Prostate gland (tissue), 2 donors: ENCODE measurements at places on chromosomes 4 and X. TPM values are rescaled to one million over a fixed set of nuclear protein-coding genes. Genes with fewer than 3 reads are reported as not detected.
A peak's percentile ranks its signal among the peaks of the same experiment; 100 is the strongest.

DNA sequence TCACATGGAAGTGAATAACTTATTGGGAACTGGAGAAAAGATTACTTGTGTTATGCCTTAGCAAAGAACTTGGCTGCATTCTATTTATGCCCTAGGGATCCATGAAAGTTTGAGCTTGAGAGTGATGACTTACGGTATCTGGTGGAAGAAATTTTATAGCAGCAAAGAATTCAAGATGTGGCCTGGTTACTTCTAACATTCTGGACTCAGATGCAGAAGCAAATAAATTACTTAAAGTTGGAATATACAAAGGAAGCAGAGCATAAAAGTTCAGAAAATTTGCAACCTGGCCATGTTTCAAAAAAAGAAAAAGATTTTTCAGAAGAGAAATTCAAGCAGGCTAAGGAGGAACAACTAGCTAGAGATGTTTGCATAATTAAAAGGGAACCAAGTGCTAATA is 252.3 kb upstream of the WDFY3 start:
- no peak for DNase-seq

DNA sequence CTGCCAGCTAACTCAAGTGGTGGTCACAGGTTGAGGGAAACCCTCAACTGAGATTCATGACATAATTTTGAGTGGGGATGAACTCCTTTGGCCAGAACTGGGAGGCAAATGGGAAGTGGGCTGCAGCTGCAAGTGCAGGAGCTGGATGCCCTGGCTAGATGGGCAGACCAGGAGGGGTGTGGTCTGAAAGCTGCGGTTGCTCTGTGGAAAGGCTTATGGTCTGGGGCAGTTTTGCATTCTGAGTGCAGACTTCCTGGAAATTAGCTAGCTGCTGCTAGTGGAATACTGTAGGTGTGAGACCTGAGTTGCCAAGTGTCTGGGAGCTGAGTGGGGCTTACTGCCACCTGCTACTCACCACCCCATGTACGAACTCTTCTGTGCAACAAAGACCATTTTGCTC is 52.1 kb upstream of the NAP1L2 start:
- DNase-seq: no peak

DNA sequence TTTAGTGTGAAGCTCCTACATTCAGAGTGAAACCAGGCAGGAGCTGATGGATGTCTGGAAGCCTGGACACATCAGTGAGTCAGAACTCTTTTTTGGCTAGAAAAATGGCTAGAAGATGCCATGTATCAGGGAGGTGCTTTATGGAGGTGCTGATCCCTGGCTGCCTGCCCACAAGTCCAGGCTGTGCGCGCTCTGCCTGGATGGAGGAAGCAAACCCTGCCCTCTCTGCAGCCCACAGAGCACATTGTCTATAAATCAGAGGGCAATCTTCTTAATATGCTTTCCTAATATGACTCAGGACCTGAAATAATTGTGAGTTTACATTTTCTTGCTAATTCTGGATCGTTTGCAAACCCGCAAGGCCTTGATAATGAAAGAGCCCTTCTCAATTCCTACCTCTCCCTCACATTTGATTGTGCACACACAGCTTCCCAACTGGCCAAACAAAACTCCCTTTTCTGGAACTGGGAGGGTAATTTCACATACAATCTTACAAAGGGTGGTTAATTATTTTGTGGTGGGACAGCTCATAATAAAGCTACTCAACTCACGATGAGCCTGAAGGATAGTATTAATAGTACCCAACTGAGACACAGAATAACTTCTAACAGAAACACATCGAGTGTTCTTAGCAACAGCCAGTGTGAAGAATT is 11.7 kb downstream of the MFAP3L start:
- no peak for DNase-seq

DNA sequence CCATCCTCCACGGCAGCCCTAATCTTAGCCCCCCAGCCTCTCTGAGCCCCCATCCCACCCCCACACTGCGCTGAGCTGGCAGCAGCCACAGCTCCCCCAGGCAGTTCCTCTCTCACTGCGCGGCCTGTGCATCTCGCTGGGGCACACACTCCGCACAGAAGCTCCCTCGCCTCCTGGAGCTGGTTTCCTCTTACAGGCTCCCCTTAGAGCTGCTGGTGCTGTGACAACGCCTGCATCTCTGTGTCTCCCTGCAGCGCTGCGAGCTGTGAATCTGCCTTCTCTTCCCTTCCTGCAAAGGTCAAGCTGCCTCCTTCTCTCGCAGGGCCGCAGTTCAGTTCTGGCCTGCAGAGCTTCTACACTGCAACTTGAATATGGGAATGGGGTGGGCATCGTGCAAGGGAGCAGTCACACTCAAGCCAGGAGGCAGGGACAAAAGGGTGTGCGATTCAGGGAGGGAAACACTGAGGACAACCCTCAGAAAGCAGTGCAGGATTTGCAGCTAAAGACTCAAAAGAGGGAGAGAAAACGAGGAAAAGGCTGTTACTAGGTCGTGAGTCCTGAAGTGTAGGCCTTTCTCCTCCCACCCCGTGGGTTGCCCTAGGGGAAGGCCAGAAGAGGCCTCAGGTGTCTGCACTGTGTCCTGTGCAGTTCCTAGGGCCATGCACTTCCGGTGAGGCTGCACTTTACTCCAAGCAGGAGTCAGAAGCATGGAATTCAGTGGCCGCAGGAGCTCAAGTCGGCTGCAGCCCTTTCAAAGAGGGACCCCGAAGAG is 87.0 kb downstream of the BCOR start:
- no peak for DNase-seq

- no peak for DNase-seq
Measured at GRCh38 chr4:78734441-78735162, 41.5 kb upstream of the BMP2K start.

GRCh38 chr4:104973708-104974107 is 173.0 kb upstream of the TET2 start:
- DNase-seq: no peak

DNA sequence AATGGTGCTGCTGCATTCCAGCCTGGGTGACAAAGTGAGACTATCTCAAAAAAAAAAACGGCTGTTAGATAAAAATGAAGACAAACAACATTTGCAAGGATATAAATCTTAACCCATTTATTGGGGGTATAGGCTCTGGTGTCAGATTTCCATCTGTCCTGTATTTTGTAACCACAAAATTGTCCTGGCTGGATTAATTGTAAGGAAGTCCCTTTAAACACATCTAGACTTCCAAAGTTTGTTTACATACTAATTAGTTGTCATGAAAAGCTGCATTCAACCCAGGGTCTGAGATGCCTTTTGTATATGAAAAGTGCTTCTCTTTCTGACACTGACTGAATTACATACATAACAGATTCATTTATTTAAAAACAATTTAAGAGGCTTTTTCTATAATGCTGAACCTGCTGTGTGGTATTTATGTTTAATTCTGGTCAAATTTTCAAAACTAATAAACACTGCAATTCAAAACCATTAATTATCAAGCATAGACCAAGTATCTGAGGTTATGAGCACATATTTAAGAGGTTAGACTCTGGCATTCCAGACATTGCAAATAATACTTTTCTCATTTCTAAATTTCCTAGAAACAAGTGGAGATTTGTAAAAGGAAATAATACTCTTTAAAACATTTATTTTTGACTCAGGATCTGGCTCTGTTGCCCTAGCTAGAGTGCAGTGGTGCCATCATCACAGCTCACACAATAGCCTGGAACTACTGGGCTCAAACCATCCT is 17.5 kb upstream of the UGDH start:
- DNase-seq: no peak

GRCh38 chrX:71095033-71095432 is 618 bp upstream of the FOXO4 start:
- no peak for DNase-seq

GRCh38 chrX:53288189-53288588 is 6.8 kb upstream of the IQSEC2 start:
- DNase-seq: no peak

GRCh38 chr4:107210450-107211239 is 174.5 kb upstream of the DKK2 start:
- no peak for DNase-seq

DNA sequence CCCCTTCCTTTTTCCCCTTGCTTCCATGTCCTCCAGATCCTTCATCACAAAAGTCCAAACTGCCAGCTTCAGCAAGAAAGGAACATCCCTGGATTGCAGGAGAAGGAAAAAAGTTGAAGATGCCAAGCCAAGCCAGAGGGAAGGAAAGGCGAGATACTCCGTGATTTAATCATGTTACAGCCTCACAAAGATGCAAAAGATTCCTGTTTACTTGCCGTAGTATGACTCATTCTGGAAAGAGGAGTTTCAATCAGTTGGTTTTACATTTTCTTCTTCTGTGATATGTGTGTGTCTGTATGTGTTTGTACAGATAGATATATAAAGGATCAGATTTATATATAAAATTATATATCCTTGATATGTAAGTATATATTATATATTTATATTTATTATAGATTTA is 69.3 kb downstream of the BTC start:
- no peak for DNase-seq

- no peak for DNase-seq
Measured at GRCh38 chrX:46208225-46208854, 336.9 kb downstream of the ZNF674 start.

GRCh38 chr4:174496631-174497432 is 25.5 kb downstream of the HPGD start:
- DNase-seq: no peak

- DNase-seq: peak; percentile 6
Measured at GRCh38 chrX:81195712-81196111, 6.0 kb downstream of the HMGN5 start.

- DNase-seq: no peak
Measured at GRCh38 chr4:33924239-33924638, 2320.1 kb downstream of the ARAP2 start.

GRCh38 chrX:106912864-106913263 is 7.3 kb upstream of the CLDN2 start:
- DNase-seq: no peak

DNA sequence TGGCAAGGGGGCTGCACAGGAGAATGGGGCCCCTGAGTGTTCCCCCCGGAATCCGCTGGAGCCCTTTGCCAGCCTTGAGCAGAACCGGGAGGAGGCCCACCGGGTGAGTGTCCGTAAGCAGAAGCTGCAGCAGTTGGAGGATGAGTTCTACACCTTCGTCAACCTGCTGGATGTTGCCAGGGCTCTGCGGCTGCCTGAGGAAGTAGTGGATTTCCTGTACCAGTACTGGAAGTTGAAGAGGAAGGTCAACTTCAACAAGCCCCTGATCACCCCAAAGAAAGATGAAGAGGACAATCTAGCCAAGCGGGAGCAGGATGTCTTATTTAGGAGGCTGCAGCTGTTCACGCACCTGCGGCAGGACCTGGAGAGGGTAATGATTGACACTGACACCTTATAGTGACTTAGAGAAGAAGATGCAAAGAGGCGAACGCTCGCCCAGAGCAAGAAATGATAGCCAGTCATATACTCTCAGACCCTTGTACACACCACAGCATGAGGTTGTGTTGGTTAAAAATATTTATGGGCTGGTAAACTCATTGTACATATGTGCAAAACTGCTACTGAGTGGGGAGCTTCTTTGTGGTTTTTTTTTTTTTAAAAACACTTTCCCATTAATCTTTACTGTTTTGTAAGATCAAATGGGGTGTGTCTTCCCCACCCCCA is 52.5 kb downstream of the JADE1 start:
- no peak for DNase-seq

GRCh38 chrX:30714138-30714537 is 60.9 kb downstream of the GK start:
- no peak for DNase-seq

- no peak for DNase-seq
Measured at GRCh38 chr4:59983852-59984251, 1216.3 kb upstream of the ADGRL3 start.

DNA sequence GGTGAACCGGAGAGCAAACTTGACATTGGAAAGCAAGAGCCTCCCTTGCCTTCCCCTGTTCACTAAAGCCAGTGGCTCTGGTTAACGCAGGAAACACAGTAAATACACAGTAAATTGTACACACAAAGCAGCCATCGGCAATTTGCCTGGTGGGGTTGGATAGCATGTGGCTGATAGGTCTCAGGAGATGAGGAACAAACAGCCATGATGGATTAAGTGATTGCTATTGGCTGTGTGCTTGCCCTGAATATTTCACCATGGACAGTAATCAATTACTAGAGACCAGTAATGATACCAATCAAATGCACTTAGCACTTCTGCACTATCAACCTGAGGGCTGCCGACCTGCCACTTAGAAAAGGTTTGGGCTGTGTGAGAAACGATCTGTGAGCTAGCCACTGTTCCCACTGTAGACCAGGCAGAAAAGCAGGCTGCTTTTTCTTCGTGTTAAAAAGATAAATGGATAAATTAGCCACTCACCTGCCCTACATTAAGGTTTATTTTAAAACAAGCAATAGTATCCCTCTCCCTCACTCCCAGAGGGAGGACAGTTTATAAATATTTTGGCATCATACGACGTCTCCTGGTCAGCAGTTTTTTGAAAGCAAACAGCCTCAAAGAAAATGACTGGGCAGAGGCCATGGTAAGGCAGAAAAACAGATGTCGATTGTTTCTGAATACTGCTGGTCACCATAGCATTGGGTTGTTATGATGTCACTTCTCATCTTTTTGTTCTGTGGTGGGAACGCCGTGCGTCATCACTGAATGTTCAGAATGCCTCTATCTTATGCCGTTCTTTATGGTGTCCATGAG is 167.1 kb downstream of the MAML3 start:
- DNase-seq: no peak

- no peak for DNase-seq
Measured at GRCh38 chr4:45033676-45034419, 307.5 kb upstream of the GNPDA2 start.

DNA sequence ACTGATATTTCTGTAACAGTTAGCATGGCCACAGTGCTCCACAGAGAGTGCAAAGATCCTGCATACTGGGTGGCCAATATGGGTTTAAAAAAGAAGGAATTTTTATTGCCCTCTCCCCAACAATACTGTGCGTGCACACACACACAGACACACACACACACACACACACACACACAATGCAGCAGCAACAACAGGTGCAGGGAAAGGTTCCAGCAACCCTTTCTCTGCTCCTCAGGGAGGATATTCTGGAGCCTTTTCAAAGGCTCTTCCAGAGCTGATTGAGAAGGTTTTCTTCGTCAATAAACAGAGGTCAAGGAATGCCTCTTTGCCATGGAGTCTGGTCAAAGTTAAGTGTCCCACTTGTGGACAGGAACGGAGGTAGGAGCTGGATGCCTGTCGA is 84.8 kb upstream of the ZFP42 start:
- DNase-seq: no peak

The SMIM10L2A gene
- 5.0 TPM for total RNA-seq

The ATP8A1 gene
- 74.0 TPM for total RNA-seq

The TCEAL6 gene
- total RNA-seq: 36.8 TPM

The RTL3 gene
- total RNA-seq: 0.32 TPM

The BEX1 gene
- 19.8 TPM for total RNA-seq

The USP27X gene
- total RNA-seq: 3.5 TPM

The PDLIM5 gene
- total RNA-seq: 115 TPM

The ATP5ME gene
- 148 TPM for total RNA-seq

The TMSB15C gene
- total RNA-seq: 6.4 TPM

The NXF2B gene
- total RNA-seq: not detected

The L1CAM gene
- 18.0 TPM for total RNA-seq

The PDE5A gene
- 49.6 TPM for total RNA-seq

The SHROOM3 gene
- 107 TPM for total RNA-seq

The GAGE1 gene
- total RNA-seq: 9.8 TPM

The RASL11B gene
- 27.1 TPM for total RNA-seq

The IL13RA2 gene
- total RNA-seq: 3.4 TPM
